ENCODE measurements at places on chromosomes 12 and 14. TPM values are rescaled to one million over a fixed set of nuclear protein-coding genes. Genes with fewer than 3 reads are reported as not detected.
A peak's percentile ranks its signal among the peaks of the same experiment; 100 is the strongest.

- no peak for DNase-seq
These were observed 184.7 kb downstream of the SRGAP1 start for GRCh38 chr12:64029013-64029857.

DNA sequence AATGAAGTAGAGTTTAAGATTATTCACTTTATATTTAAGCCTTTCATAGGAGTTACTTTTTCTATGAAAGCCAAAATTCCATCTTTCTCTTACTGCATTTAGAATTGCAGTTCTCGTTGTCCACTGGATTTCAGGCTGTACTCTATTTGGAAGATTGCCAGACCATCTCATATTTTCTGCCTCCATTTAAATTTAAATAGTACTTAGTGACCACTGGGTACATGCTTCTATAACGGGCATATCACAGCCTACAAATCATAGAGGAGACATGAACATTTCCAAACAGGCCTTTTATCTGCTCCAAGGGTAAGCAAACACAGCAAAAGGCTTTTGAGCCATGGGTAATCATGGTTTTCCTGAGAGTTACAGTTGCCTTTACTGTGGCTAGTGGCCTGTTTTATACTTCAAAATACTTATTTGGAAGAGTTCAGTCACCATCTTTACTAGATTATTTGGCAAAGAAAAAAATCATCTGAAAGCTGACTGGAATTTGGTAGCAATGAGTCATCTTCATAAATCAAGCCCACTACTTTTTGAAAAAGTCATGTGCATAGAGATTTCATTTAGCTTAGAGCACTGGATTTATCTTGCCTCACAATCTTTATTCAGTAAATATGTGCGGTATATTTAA lies 15.7 kb downstream of the ANO6 start:
- peak; percentile 75 for DNase-seq

SLC35E3 gene
- 1.8 TPM for total RNA-seq

DNA sequence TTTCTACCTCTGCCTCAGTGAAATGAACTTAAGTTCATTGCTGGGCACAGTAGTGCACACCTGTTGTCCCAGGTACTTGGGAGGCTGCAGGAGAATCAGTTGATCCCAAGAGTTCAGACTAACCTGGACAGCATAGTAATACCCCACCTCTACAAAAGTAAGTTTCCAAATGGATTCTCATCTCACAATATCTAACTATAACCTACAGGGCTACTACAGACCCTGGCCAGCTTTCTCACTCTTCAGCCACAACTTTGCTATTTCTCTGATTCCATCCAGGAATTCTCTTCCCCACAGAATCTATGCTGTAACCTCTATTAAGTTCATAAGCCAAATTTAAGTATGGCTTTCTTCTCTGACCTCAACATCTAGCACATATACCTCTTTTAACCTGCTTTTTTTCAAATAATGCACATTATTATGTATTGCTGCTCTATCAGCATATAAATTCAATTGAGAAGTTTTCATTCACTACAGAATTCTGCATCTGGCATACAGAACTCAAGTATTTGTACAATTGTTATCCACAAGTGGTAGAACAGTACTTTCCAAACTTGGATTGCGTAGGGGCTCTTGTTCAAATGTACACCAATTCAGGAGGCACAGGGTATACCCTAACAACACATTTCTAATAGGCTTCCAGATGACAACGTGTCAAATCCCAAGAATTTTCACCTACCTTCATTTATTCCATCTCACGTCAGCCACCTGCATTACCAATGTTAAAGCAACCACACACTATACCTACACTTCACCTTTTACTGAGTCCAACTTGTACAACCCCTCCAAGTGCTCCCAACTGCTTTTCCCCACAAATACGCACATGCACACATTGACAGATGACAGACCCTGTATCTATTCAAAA lies 3.8 kb downstream of the RPS29 start:
- DNase-seq: no peak

NAV3 gene
- 16.3 TPM for total RNA-seq

- peak; percentile 78 for DNase-seq
These were observed 8.6 kb upstream of the ASB2 start for GRCh38 chr14:93984987-93985410.

- DNase-seq: peak; percentile 67
These were observed 56.6 kb downstream of the TTC9 start for GRCh38 chr14:70698288-70698687.

HCAR1 gene
- 1.3 TPM for total RNA-seq

DNA sequence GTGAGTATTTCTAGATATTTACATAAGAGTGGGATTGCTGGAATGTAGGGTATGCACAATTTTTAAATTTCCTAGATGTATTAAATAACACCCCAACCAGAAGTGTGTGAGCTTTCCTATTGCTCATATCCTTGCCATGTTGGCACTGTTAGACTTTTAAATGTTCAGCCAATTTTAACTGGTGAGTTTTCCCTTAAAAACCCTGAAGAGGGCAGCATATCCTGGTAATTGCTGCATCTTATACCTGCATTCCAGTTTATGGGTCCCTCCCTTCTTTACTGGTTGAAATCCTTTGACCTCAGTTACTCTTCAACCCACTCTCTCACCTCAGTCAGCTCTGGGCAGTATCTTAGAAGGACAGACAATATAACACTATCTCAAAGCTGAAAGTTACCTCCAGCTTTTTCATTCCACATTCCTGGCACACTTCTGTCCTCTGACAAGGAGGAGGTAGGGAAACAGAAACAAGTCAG lies 270.6 kb downstream of the PAWR start:
- DNase-seq: peak; percentile 72

TCL1B gene
- not detected for total RNA-seq

GRCh38 chr12:14431975-14432374 lies 66.5 kb downstream of the ATF7IP start:
- DNase-seq: no peak

DNA sequence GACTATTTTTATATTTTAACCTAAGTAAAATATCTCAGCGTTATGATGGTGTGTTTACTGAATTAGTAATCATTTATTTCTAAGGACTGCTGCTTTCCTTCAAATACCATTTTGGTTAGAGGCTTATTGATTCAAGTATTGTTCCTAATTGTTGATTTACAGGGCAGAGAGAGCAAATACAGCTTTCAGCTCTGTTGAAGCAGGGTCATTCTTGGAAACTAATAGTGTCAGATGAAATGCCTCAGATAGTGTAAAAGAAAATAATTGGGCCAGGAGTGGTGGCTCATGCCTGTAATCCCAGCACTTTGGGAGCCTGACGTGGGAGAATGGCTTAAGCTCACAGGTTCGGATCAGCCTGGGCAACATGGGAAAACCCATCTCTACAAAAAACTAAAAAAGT lies 249.3 kb downstream of the FUT8 start:
- no peak for DNase-seq

- DNase-seq: no peak
These were observed 383.8 kb downstream of the NOVA1 start for GRCh38 chr14:26213846-26214575.

- peak; percentile 73 for DNase-seq
These were observed 73.9 kb downstream of the ARMH4 start for GRCh38 chr14:58078068-58078467.

DNA sequence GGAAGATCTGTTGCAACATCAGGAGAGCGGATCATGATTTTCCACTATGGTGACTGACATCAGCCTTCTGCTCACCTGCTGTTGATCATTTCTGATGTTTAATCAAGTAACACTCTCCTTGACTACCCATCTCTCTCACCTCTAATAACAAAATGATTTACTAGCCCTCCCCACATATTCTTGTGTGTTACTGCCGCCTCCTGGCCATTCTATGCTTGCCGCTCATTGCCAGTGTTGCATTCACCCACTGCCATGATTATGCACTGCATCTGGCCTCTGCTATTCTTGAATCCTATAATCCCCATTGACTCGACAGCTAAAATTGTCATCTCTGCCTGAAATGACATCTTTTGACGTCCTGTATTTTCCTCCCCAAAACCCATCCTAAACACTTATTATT lies 113.8 kb downstream of the RERGL start:
- no peak for DNase-seq

DNA sequence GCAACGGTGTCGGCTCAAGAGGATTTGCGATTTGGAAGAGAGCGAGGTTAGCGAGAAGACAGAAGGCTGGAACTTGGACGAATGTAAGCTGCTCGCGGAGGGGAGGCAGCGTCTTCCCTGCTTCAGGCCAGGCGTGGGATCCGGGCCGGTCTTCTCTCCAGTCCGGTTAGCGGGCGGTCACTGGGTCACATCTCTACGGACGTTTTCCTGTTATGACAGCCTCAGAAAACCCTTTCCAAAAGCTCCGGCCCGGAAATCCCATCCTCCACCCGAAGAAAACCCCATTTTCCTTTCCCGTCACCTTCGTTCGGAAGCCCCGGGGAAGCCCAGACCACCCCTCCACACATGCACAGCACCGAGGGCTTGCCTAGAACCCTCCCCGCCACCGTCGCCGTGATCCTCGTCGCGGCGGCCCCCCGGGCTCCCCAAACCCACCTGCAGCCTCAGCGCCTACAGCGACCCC lies 268 bp downstream of the NDUFB1 start:
- peak; percentile 37 for DNase-seq

DNA sequence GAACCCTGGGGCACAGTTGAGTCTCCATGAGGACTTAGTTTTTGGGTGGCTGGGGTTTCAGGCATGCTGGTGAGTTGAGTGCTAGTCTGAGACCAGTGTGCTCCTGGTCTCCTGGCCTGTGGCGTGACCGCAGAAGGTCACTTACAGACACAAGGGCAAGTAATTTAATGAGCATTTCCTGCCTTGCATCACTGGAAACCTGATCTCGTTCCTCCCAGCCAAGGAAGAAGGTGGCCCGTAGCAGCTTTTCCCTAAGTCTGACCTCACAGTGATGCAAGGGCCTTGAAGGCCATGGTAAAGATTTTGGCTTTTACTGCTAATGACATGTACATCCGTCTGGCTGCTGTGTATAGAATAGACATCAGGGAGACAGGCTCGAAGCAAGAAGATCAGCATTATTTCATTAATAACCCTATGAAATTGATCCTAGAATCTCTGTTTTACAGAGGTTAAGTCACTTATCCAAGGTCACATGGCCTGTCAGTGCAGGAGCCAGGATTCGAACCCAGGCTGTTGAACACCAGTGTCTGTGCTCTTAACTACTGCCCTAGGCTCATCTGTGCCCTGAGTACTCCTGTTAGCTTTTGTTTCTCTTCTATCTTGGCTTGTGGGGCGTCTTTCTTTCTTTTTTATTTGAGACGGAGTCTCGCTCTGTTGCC lies 4.6 kb downstream of the TMEM120B start:
- peak; percentile 96 for DNase-seq

OR11G2 gene
- total RNA-seq: not detected

- DNase-seq: no peak
These were observed 11.2 kb downstream of the TBX3 start for GRCh38 chr12:114672817-114673168.

- no peak for DNase-seq
These were observed 2.0 kb downstream of the CCDC198 start for GRCh38 chr14:57491640-57492039.

- DNase-seq: no peak
These were observed 501.1 kb downstream of the NAV3 start for GRCh38 chr12:78331753-78332152.

TUBA1C gene
- total RNA-seq: 1,613 TPM
